CD14-positive monocyte (primary cell): ENCODE measurements at places on chromosomes 16 and 17.

DNA sequence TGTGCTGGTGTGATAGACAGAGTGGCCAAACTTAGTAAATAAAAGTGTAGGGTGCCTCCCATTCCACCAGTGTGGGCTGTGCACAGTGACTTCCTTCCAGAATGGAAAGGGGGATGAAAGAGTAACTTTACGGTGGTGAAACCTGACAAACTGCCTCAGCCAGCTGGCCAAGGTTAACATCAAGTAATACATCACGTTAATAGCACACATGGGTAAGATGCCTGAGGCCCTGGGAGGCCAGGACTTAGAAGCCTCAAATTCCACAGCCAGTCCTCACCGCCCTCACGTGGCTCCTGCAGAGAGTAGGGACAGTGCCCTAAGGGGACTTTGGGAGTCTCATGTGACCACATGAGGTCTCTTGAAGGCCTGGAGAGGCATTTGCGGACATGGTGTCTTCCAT lies 14.1 kb downstream of the RMI2 start:
- DNase-seq, result no peak

DNA sequence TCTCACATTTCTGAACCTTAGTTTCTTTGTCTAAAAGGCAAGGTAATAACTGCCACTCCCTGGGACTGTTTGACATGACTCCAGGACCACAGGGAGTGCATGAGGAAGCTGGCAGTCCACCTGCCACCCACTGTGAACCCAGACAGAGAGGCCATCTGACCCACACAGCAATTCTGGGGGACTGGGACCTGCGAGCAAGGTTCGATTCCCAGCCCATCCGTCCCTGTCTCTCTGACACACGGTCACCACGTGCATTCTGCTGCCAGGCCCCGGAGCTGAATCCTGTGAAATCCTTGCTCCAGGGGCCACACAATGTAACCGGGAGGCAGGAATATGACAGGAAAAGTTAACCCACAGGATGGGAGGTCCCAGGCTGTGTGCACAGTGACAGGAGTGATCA lies 218.8 kb upstream of the FOXF1 start:
- no peak for DNase-seq

- DNase-seq, result peak; percentile 12
These were observed 113.8 kb upstream of the PMFBP1 start for GRCh38 chr16:72285728-72286127.

GRCh38 chr16:66569827-66570405 lies 3.7 kb downstream of the CMTM1 start:
- DNase-seq, result no peak

DNA sequence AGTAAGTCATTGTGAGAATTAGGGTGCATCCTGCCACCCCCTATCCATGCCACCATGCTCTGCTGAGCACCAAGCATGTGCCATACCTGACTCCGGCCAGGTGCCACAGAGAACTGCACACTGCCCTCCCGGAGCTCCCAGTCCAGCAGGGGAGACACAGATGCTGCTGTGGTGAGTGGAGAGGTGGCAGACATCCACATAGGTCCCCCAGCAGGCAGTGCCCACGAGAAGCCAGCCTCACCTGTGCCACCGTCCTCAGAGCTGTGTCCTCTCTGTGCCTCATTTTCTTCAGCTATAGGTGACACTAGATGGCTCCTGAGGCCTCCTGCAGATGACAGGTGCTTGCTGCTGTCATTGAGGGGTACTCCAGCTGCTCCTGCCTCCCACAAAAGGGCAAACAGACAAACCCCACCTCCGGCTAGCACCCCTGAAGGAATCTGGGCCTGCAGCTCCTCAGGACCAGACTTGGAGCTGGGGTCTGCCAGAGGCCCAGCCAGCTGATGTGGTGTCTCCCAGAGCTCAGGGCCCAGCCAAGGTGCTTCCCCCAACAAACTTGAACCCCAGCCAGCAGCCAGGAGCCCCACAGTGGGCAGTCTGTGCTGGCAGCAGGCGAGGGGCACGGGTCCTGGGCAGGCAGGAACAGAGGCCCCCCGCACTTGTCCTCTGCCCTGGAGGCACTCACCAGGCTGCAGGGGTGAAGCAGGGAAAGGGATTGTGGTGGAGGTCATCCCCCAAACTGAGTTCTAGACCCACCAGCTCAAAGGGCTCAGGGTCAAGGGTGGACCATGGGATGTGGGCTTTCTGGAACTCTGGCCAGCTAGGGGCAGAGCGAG lies 17.1 kb downstream of the FOXJ1 start:
- no peak for DNase-seq

DNA sequence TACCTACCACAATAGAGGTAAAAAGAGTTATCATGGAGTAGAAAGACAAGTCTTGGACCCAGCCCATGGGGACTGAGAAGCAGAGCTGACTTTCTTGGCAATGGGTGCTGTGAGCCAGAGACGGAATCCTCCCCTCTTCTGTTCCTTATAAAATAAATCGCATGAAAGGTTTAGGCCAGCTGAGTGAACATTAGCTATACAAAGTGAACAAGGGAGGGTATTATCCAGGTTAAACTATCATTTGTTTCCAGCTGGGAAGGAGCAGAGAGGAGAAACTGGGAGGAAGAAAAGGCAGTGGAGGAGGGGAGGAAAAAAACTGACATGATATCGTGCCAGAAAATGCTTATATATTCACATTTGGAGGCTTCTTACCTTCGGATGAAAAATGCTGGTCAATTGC lies 13.3 kb upstream of the PAFAH1B1 start:
- no peak for DNase-seq

DNA sequence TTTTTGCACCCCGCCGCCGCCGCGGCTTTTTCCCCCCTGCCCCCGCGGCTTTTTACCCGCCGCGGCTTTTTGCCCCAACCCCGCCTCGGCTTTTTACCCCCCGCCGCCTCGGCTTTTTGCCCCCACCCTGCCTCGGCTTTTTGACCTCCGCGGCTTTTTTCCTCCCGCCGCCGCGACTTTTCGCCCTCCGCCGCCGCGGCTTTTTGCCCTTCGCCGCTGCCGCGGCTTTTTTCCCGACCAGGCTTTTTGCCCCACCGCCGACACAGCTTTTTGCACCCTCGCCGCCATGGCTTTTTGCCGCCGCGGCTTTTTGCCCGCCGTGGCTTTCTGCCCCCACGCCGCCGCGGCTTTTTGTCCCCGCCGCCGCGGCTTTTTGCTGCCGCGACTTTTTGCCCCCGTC lies 137.0 kb upstream of the TP53TG3D start:
- no peak for DNase-seq

- peak; percentile 35 for DNase-seq
These were observed at the start of gene SEC14L1 for GRCh38 chr17:77140878-77141767. Gene SEC14L1, plus strand, starts transcription at chr17:77140969. Its CDS starts 2,628 bp downstream, at chr17:77143597.

- DNase-seq, result no peak
These were observed 5.0 kb upstream of the FADS6 start for GRCh38 chr17:74898376-74898946.

DNA sequence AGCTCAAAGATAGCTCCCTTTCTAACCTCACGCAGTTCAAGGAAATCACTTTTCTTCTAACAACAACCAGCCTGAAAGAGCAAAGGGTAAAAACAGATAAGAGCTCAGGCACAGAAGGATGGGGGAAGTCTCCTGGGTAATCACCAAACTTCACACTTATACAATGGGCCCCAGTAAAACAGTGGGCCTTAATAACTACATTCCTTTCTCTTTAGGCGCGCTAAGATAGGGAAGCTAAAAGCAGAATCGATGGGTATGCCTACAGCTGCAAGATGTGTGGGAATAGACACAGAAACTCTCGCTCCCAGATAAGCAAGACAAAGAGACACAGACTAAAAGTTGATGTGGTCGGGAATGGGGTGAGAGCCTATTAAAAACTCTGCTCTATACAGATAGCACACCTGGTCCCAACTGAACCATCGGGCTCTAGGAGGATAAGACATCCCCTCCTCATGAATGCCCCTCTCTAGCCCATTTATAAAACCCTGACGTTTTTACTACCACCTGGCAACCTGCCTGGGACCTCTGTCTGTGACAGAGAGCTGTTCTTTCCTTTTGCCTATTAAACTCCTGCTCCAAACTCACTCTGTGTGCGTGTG lies 826 bp downstream of the LYZL6 start:
- no peak for DNase-seq

DNA sequence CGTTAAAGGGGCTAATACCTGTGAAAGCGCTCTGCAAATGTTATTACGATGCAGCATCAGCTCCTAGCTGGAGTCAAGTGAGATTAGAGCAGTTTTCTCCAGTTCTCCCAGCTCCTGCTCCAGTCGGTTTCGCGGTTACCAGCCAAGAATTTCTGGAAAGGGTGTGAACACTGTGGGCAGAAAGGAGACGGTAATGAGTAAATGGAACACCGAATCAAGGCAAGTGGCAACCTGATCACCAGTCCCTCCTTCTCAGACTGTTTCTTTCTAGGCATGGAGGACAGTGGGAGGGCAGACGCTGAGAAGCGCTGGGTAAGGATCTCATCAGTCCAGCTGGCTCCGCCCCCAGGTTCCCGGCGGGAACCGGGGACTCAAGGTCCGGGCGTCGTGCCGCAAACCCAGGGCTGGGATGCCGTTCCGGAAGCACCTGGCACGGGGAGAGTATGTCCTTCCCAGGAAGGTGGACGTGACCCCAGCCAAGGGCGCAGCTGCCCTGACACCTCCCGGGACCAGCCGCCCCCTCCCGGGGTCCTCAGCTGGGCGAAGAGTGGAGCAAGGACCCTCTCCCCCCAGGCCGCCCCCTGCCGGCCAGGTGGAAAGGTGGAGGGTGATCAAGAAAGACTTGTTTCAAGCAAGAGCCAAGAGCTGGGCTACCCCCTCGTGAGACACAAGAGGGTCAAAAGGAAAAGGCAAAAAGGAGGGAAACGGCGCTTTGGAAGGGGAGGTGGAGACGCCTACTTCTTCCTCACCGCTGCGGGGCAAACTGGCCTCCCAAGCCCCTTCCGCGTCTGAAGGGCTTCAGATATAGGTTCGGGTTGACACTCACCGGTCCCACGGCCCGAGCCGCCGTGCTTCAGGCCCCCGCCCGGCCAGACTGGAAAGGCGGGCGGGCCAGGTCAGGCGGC lies 481 bp downstream of the MYO19 start:
- DNase-seq, result no peak

DNA sequence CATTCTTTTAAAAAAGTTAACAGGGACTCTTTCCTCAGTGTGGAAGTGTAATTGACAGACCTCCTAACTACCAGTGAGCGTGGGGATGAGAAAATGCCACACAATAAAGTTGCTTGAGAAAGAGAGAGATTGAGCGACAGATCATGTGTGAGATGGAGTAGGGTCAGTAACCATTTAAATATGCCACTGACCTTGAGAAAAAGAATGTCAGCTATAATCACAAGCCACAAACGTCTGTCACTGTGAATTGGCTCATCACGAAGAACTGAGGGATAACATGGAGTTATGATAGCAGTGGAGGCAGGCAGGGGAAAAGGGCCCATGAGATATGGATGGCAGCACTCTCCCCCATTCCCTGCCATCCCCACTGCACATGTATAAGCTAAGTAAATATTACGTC lies 253.9 kb downstream of the SLC39A11 start:
- no peak for DNase-seq

- no peak for DNase-seq
These were observed 20.9 kb downstream of the METRNL start for GRCh38 chr17:83100220-83100852.

DNA sequence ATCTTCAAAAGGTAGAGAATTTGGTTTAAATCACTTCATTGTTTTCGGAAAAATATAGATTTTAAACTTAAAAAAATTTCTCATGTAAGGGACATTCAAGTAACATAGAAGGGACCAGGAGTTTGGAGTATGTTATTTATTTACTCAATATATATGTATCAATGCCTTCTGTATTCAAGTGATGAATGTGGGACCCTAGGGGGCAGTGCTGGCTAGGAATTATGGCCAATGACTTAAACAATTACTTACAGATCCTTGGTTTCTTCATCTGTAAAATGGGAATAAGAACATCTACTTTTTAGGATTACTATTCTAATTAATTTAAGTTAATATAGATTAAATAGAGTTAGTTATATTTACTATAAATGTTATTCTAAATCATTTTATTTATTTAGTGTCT lies 886.3 kb upstream of the RBFOX1 start:
- no peak for DNase-seq

GRCh38 chr17:49067163-49067562 lies 65.4 kb upstream of the B4GALNT2 start:
- no peak for DNase-seq

- no peak for DNase-seq
These were observed 70.3 kb downstream of the CREBBP start for GRCh38 chr16:3810198-3810664.

DNA sequence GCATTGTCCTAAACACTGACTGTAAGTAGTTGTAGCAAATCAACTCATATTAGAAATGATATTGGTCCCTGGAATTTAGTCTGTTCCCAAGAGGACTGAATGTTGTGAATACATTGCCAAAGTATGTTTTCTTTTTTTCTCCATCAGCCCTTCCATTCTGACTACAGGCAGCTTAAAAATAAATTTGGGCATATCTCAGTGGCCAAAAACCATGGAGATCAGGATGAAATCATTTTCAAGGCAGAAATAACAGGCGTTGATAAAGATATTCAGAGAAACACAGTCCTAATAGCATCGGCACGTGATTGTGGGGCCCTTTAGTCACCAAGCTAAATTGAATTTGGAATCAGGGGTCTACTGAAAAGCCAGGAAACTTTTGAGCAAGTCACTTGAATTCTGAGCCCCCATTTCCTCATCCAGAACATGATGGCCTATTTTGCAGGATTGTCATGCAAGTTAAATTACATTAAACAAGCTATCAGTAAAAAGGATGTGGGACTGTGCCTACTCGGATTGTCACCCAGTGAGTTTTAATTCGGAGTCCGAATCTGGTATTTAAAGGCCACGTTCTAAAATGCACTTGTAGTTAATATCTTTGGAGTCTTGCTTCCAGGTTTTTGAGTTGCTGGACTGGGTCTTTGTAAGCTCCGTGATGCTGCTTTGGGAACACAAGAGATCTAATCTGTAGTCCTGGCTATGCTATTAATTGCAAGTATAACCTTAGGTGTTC lies 17.1 kb downstream of the HLF start:
- DNase-seq, result no peak

GRCh38 chr17:35283767-35284166 lies 40.9 kb downstream of the SLFN5 start:
- DNase-seq, result no peak

DNA sequence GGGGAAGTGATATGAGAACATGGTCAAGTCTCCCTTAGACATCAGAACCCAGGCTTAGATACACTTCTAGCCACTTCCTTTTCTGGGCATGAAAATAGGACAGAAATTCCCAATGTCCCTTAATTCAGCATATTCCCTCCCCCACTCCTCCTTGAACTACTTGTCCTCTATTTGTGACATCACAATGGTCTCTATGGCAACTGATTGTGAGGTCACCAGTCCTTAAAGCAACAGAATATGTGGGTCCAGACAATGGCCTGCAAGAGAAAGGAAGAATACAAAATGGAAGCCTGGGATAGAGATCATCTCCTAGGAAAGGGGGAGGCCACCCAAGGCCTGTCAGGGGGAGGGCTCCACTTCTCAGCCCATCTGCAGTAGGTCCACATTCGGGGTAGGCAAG lies 6.7 kb upstream of the SEZ6 start:
- no peak for DNase-seq

DNA sequence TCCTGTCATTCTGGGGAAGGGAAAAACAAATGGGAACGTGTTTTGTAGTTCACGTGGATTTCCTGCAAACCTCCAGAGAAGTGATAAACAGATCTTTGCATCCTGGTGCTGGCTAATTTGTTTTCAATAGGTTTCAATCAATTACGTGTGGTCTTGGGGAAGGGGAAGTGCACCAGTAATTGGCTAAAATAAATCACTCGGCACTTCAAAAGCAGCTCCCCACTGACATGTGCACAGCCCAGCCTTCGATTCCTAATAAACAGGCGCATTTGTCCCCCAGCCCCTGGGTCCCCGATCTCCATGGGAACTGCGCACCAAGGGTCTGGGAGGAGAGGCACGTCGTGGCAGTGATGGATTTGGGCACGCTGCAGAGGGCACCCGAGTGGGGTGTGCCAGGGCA lies 112.9 kb upstream of the GSE1 start:
- no peak for DNase-seq
